ENCODE measurements at places on chromosomes 3 and 15. TPM values are rescaled to one million over a fixed set of nuclear protein-coding genes. Genes with fewer than 3 reads are reported as not detected.

GRCh38 chr3:89155811-89156210 lies 48.4 kb downstream of the EPHA3 start:
- no peak for DNase-seq

DNA sequence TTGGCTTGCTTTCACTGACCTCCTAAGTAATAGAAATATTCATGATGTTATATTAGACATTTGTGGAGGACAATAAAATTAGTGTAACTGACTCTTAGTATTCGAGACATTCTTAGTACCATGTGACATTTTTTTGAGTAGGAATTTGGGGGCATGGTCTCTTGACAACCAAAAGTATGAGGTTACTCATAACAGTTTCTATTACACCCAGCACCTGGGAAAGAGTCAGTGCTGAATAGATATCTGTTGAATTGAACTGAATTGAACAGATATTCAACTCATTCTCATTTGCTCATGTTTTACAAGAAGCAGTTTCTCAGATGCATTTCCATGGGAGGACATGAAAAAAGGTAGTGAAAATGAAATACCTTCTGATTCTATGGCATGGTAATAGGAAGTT lies 84.4 kb downstream of the CMSS1 start:
- no peak for DNase-seq

Gene CYP1A2
- not detected for total RNA-seq

DNA sequence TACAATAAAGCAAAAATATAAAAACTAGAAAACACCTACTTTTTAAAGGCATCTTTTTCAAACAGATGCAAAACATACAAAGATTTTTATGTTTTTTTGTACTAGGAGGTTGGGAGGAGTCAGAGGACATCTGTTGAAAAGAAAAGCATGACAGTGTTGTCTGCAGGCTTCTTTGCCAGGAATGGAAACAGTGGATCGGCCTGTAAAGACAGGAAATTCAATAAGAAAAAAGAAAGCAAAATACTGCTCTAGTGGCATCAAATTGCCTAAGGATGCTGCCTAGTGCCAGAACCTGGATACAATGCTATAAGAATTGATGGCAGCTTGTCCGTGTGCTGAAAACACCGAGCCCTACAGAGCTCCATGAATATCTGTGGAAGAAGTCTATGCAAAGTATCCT lies 69.9 kb downstream of the TBC1D5 start:
- DNase-seq: no peak

DNA sequence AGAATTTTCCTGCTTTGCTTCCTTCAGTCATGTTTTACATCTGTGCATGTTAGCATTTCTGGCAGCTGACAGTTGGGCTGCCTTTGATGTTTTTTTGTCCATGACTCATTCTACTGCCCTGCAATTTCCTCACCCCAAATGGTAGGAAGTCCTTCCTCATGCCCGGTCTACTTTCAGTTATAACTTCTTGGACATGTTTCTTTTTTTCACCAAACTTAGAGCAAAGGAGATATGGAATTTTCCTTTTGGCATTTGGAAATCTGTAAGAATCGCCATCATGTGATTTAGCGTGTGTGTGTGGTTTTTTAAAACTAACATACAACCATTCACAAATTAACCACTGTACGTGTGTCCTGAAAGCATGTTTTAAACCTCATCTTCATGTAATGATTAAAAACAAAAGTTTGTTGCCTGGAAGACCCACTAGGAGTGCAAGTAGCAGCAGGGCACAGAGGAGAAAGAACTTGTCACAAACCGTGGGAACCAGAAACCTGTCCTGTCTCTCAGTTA lies 430.7 kb upstream of the CFAP20DC start:
- no peak for DNase-seq

GRCh38 chr3:100992231-100993012 lies 799 bp downstream of the ABI3BP start:
- no peak for DNase-seq

Gene PAQR5
- 6.0 TPM for total RNA-seq

GRCh38 chr3:117306299-117306698 lies 596.7 kb downstream of the TUSC7 start:
- DNase-seq: no peak

Gene IL17RE
- 11.7 TPM for total RNA-seq

- DNase-seq: no peak
Measured at GRCh38 chr3:51974277-51974962, 444 bp upstream of the ABHD14A start.

DNA sequence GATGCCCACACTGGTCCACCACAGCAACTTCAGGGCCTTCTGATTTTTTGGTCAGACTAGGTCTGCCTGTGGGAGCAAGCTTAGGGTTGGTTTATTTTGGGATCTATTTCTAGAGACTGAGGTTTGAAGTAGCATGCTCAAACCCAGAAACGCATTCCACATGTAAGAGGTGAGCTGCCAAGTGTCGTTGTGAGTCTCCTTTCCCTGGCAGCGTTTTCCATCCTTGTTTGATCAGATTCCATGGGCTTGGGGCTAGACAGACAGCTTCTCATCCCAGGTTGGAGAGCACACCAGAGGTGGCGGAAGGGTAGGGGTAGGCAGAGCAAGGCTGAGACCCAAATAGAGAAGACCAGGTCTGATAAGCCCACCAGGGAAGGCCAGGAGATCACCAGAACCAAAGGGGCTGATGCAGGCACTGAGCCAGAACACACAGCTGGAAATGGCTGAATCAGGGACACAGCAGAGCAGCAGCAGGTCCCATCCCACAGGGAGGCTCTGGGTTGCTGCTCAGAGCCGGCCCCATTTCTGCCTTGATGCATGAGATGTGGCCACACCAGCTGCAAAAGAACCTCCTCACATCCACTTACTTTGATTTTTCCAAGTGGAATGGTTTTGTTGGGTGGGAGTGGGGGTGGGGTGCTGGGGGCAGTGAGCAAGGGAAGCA lies 186.8 kb downstream of the THSD4 start:
- no peak for DNase-seq

DNA sequence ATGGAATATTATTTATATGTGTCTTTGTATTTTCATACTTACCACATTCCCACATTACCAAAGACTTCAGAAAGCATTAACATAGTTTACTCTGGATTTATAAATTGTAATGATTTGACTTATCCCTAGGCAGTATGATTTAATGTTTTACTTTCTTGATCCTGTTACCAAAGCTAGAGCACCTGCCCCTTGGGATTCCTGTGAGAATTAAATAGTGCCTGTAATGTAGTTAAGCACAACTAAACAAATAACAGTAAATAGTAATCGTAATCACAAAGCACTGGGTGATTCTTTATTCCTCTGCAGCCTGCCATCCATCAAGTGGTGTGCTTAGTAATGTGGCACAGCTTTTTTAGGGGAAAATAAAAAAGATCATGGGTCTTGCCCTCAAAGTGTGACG lies 39.1 kb downstream of the ATP2C1 start:
- DNase-seq: no peak

Gene OR5K2
- not detected for total RNA-seq

DNA sequence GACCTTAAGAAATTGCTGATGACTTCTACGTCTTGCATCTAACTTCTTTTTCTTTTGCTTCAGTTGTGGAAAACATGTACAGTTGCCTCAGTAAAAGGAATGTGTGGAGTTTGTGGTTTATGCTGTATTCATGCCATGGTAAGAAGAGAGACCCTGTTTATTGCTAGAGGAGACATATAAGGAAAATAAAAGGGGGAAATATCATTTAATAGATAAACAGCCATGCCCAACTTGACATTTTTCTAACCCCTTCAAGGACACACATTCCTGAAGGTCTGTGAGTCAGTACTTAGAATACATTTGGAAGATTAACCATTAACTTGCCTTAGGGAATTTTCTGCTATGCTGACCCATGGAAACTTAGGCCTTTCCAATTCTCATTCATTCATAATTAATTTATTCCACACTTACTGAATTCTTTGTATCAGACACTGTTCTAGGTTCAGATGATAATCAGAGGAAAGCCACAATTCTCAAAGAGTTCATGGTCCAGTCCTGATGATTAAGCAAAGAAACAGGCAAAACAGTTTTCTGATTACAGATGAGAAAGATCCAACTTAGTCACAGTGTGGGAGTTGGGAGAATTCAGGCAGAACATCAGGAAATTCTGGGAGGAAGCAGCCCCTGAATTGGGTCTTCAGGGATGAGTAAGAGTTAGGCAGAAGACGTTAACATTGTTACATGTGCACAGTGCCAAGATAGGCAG lies 329.8 kb upstream of the RASGRP1 start:
- DNase-seq: no peak

- no peak for DNase-seq
Measured at GRCh38 chr15:35888815-35889214, 342.9 kb upstream of the DPH6 start.

All from pancreas (tissue), 10 donors.